ENCODE measurements at places on chromosomes 5 and 9.

DNA sequence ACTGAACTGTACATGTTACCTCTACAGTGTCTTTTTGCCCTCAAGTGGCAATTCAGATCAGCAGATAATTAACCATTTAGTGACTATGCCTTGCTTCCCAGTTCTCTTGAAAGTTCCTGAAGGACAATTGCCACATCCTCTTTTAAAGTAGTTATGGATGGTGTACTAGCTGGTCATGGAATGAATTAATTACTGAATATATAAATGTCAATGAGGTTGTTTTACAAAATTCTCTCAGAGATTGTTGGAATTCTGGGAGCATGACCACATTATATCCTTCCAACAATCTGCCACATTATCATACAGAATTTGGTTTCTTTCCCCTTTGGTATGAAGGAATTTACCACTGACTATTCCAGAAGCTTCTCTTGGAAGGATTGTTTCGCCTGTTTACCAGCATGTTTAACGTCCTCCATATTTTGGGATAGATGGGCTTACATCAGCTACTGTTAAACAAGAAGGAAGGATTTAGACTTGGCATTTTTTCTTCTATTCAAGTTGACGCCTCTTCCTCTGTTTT, 176.4 kb downstream of the CD180 start:
- no peak for DNase-seq

DNA sequence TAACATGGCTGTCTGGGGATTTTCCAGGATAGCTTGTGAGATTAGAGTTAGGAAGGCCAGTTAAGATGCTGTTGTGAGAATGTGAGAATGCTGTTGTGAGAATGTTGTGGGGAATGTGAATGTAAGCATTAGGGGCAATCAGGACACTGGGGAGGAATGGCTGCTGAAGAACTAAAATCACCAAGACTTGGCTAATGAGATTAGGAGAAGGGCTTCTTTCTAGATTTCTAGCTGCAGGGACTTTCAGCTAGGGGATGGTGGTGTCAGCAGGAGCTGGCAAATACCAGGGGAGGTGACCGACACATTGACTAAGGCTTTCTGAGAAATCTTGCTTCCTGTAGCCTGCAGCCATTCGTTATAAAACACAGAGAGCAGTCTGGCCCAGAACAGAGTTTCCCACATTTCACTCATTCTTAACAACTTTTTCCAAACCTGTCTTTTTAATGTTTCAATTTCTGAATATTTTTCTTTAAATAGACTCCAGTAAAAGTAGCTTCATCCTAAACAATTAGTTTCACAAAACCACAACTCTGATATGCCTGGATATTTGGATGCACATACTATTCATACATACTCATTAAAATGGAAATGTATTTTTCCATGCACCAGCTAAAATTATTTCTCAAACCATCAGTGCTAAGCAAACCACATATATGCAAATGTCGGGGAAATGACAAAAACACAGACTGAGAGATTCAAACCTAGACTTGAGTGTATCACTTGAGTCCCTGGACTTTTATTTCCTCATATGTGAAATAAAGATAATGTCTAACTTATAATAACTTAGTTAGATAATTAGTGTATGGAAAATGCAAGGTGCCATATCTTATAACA, 89.3 kb upstream of the TNC start:
- DNase-seq: no peak

- DNase-seq: no peak
These were observed 63.0 kb downstream of the PUM3 start for GRCh38 chr9:2780846-2781245.

DNA sequence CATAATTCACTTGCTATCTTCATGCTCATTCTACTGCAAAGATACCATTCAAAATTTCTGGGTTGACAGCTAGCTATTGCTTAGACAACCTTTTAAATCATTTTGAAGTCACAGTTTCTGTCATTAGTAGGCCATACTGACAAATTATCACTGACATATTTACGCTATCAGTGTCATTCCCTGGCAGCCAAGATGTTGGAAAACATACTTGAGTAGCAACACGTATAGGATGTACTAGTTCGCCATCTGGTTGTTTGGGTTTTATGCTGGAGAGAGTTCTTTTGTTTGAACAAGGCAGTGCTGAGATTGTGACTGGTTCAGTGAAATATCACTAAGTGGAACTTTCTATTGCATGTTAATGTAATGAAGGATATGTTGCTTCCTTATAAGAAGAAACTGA, 621.9 kb downstream of the DTWD2 start:
- no peak for DNase-seq

DNA sequence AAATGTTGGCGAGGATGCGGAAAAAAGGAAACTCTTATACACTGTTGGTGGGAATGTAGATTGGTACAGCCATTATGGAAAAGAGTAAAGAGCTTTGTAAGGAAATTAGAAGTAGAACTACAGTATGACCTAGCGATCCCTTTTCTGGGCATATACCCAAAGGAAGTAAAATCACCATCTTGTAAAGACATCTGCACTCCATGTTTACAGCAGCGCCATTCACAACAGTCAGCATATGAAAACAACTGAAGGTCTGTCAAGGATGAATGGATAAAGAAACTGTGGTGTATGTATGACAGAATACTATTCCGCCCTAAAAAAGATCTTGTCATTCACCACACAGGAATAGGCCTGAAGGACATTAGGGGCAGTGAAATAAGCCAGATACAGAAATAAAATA, 27.7 kb upstream of the SLC25A51 start:
- DNase-seq: no peak

- no peak for DNase-seq
These were observed 13.8 kb downstream of the NAIP start for GRCh38 chr5:71011194-71011792.

DNA sequence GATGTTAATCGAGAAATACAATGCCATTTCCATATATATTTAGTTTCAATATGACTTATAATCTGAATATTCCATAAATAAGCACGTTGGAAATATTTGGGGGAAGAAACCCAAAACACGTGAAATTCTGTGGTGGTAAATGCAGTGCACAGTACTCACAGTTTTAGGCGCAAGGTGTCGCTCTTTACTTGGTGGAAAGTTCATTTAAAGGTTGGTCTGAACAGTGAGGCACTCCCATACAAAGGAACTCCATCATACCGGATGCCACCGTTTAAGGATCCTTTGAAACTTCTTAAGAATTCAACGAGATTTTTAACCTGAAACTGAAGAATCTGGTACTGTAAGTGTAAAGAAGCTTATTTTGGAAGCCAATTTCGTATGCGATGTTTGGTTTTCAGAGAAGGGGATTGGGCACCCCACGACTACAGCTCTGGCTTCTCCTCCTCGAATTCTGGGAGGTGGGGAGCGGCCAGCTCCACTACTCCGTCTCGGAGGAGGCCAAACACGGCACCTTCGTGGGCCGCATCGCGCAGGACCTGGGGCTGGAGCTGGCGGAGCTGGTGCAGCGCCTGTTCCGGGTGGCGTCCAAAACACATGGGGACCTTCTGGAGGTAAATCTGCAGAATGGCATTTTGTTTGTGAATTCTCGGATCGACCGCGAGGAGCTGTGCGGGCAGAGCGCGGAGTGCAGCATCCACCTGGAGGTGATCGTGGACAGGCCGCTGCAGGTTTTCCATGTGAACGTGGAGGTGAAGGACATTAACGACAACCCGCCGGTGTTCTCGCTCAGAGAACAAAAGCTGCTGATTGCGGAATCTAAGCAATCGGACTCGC, at the start of gene PCDHA11:
Gene PCDHA11 (plus strand): TSS at position 237 of the 834 bp plus-strand sequence. CDS start 147 bp downstream, at position 384.
- no peak for DNase-seq

DNA sequence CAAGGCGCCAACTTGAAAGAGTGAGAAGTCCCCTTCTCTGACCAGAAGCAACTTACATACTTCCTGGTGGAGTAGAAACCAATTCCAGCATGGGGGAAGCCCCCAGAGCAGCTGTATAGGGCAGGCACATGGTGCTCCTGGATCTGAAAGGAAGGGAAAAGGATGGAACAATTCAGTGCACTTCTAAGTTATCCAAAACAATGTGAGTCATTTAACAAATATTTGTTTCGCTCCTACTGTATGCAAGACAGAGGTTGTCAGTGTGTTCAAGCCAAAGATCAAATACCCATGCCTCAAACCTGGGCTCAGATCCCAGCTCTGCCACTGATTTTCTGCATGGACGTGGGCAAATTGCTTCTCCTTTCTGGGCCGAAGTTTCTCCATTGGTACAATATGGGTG, 67.1 kb downstream of the LHX2 start:
- no peak for DNase-seq

DNA sequence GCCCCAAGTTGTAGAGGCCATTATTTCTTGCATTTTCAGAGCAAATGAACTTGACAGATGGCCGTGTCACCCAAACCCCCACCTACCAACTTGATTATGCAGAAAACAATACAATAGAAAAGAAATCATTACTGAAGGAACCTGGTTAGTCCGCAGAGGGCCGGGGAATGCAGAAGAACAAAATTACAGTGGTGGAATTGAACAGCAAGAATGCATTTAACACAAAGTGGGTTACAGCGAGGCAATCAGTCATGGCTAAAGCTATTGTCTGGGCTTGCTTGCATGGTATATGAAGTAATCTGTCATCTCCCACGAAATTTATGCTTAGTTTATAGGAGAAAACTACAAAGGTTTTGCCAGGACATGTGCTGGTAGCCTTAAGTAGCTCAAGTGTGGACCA, 238.3 kb upstream of the IRX1 start:
- DNase-seq: no peak

DNA sequence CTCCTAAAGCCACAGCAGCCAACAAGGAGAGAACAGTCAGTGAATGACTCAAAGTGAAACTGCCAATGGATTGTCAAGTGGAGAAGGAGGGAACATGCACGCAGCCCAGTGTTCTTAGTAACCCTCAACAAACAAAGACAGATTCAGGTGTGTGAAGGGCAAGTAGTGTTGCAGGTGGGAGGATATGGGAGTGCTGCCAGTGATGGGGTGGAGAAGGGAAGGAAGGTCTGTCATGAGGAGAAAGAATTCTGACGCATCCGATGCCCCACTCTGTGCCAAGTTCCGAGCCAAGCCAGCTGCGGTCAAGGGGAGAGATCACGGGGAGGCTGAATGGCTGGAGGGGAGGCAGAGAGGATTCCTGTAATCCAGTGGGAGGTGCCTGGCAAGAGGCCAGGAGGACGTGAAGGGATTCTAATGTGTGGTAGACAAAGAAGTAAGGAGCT, 56.5 kb downstream of the CAST start:
- no peak for DNase-seq

DNA sequence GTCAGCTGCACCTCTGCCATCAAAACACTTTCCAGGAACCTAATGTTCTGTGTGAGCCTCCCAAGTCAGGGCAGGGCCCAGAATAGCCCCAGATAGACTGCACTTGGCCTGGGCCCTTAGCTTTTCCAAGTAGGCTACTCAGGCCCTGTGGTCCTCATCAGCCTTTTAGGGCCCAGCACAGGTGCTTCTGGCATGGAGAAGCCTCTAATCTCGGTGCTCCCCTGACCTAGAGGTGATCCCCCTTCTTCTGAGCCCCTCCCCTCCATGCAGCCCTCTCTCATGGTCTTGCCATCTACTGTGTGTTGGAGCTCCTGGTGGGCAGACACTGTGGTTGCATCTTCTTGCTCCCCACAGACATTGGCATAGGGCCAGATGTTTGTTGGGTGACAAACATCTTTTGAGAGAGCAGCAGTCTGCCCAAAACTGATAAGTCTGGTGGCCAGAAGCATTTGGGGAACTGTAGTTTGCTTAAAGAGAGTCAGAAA, 28.1 kb downstream of the FRMPD1 start:
- DNase-seq: no peak

- DNase-seq: no peak
These were observed 164.4 kb downstream of the DNAH5 start for GRCh38 chr5:13780081-13780480.

DNA sequence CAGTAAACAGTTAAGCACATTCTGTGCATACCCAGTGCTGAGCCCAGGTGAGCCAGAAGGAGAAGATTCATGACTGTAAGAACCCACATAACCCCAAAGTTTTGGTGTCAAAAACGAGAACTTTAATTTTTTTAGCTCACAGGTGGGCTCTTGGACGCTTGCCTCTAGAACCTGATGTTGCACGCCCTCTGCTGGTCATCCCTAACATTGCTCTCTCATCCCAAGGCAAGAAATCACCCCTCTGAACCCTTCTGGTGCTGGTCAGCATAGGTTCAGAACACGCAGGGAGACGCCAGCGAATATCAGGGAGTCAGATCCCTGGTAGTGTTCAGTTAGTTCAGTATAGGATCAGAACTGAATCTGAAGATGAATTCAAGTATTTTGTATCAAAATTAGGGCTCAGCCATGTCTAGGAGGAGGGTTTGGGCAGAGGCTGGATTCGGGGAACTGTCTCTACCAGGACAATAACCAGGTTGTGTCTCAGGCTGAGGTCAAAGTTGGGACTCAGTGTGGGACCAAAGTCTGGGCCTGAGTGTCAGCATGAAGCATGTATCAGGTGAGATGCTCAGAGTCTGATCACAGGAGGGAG, 4.1 kb upstream of the DNAJB5 start:
- peak; percentile 23 for DNase-seq

GRCh38 chr9:104810421-104811339, 46.8 kb downstream of the NIPSNAP3B start:
- no peak for DNase-seq

- DNase-seq: no peak
These were observed 7.0 kb downstream of the NFIB start for GRCh38 chr9:14306672-14307660.

DNA sequence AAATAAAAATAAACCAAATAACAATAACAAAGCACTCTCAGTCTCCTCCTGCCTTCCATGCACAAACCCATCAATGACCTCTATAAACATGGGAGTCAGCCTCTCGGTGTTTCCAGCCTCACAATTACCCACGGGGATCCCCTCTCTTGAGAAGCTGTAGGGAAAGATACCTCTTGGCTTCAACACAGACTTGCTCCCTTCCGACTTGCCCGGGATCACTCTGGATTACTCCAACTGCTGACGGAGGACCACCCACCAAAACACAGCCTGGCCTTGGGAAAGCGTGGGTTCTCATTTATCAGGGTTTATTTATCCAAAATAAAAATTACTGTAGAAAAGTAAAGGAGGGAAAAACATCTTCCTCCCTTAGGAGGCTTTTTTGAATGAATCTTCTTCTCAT, 11.5 kb upstream of the NKX2-5 start:
- DNase-seq: no peak

GRCh38 chr5:35698047-35698808, 80.6 kb downstream of the SPEF2 start:
- DNase-seq: no peak

DNA sequence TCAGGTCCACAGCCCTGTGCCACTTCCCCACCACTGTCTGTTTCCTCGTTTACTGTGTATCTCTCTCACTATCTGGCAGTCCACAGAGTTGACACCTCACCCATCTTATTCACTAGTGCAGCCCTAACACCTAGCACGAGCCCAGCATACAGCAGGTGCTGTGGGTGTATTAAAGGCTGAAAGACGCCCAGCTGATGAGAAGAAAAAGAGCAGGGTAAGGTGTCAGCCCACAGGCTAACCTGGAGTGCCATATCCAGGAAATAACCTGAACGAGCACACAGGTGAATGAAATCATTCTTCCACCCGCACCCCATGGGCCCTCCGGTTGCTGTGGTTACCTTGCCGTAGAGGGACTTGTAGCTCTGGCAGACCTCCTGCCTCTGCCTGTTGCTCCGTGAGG, 18.6 kb downstream of the ANXA6 start:
- DNase-seq: no peak

GRCh38 chr5:131939690-131940345, 5.6 kb downstream of the MEIKIN start:
- no peak for DNase-seq

GRCh38 chr5:141613344-141613743, 5.5 kb downstream of the DIAPH1 start:
- no peak for DNase-seq
